8988T (cell line): ENCODE measurements at places on chromosomes 6 and 20.

GRCh38 chr6:18861204-18861603 is 474.1 kb downstream of the RNF144B start:
- DNase-seq, result no peak

GRCh38 chr6:35400111-35400510 is 52.0 kb upstream of the FANCE start:
- DNase-seq, result no peak

DNA sequence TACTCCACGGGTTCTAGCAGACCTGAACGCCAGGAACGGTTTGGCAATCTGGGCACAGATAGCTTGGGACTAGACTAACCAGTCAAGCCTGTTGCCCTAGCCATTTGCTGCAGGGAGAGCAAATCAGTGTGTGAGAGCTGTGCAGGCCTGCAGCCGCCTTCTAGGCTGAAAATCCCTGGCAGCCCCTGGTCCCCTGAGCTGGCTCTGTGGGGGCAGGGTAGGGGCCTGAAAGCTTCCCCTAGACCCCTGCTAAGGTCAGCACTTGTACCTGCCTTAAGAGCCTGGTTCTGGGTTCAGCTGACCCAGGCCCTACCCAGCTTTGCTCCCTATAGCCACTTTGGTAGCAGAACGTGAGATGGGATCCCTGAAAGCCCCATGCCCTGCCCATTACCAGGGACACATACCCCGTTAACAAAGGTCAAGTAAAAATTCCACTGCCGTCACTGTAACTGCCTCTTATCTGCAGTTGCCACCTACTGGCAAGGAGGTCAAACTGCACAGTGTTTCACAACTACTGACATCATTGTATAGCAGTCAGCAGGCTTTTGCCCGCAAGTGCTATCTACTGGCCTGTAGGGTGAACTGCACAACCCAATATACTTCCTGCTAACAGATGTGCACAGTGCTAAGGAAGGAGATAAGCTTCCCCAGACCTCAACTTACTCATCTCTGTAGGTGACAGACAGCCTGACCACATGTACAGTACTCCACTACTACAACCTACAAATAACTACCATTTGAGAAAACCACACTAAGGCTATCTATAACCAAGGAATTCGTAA is 95.1 kb upstream of the OLIG3 start:
- no peak for DNase-seq

GRCh38 chr6:123263981-123264380 is 267.9 kb downstream of the CLVS2 start:
- no peak for DNase-seq

DNA sequence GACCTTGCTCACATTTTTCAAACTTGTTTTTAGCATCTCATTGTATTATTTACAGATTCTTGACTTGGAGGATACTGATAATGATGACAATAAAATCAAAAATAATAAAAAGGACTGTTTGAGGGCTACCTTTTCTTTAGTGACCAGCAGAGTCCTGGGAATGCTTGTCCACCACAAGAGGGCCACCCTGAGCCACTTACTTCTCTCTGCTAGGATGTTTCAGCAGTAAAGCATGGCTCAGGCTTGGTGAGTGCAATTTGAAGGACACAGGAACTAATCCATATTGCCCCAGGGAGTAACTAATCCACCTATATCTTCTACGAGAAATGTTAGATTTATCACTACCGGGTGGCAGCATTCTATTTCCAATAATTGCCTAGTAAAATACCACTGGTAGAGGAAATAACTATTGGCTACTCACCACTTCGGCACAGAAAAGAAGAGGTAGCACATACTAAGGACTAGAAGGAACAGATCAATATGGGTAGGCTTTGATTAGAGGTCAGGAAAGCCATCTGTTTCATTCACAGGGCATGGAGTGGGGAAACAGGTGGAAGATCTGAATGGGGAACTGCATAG is 5.8 kb upstream of the KIAA0408 start:
- DNase-seq, result peak; percentile 31

GRCh38 chr6:67068781-67069180 is 1361.8 kb upstream of the EYS start:
- DNase-seq, result no peak

- no peak for DNase-seq
These were observed 175.0 kb downstream of the CARMIL1 start for GRCh38 chr6:25454136-25454535.

DNA sequence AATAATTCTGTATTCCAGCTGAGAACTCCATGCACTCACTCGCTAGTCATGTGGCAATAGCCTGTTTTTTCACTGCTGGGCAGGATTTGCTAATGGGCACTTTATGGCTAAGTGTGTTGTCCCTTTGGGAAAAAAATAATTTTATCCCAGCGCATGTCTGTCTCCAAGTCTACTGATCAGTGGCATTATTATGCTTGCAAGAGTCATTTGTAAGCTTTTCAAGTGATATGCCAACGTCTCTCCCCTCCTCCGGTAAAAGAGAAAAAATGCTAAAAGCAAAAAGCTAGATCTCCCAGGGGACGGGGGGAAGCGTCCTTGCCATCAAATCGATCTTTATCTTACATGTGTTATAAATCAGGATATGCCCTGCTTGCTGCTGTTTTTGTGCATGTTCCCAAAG is 407.7 kb downstream of the CDH26 start:
- no peak for DNase-seq

DNA sequence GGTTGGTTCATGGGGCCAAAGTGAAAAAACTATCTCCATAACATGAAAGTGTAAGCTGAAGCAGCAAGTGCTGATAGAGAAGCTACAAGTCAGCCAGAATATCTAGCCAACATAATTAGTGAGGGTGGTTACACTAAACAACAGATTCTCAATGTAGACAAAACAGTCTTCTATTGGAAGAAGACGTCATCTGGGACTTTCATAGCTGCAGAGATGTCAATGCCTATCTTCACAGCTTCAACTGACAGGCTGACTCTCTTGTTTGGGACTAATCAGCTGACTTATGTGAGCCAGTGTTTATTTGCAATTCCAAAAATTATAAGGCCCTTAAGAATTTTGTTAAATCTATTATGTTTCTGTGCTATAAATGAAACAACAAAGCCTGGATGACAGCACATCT is 63.2 kb downstream of the GMDS start:
- no peak for DNase-seq

- no peak for DNase-seq
These were observed 23.0 kb upstream of the NAA20 start for GRCh38 chr20:19993958-19994669.

DNA sequence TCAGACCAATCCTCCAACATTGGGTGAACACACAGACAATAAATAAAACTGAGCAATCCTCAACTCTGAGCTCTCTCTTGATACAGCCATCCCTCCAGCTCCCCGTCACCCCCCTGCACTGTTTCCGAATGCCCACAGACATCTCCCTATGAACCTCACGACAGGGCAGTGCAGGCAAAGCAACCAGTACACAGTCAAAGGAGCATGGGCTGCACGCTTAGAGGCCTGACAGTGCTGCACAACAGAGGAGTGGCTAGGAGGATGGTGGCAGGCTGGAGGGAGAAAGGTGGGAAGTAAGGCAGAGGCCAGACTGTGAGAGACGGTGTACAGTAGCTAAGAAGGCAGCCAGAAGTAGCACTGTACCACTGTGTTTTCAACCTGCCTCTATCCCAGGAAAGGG is 24.0 kb downstream of the FYN start:
- DNase-seq, result no peak
